ENCODE measurements at places on chromosomes 12 and 14.

- H3K27ac ChIP-seq = no peak overlapping the region
- no peaks in the 10 kb centered on the region for H3K27me3 ChIP-seq
- peaks cover 2% of the 10 kb centered on the region for H3K4me1 ChIP-seq
- H3K4me3 ChIP-seq = no peak overlapping the region
- DNase-seq = no peak
These were observed 27.7 kb upstream of the KLRD1 start for GRCh38 chr12:10279937-10280336.

GRCh38 chr14:45728434-45729225 is 475.6 kb upstream of the MIS18BP1 start:
- DNase-seq = no peak
- H3K36me3 ChIP-seq = no peaks in the 10 kb centered on the region
- no peak overlapping the region for H3K4me3 ChIP-seq
- H3K27ac ChIP-seq = no peak overlapping the region
- H3K4me1 ChIP-seq = peaks cover 22% of the 10 kb centered on the region
- peaks cover 59% of the 10 kb centered on the region for H3K27me3 ChIP-seq

GRCh38 chr12:94272280-94272679 is 123.9 kb downstream of the PLXNC1 start:
- H3K27me3 ChIP-seq = peaks cover 7% of the 10 kb centered on the region
- H3K36me3 ChIP-seq = no peaks in the 10 kb centered on the region
- no peak for DNase-seq
- no peak overlapping the region for H3K4me3 ChIP-seq

DNA sequence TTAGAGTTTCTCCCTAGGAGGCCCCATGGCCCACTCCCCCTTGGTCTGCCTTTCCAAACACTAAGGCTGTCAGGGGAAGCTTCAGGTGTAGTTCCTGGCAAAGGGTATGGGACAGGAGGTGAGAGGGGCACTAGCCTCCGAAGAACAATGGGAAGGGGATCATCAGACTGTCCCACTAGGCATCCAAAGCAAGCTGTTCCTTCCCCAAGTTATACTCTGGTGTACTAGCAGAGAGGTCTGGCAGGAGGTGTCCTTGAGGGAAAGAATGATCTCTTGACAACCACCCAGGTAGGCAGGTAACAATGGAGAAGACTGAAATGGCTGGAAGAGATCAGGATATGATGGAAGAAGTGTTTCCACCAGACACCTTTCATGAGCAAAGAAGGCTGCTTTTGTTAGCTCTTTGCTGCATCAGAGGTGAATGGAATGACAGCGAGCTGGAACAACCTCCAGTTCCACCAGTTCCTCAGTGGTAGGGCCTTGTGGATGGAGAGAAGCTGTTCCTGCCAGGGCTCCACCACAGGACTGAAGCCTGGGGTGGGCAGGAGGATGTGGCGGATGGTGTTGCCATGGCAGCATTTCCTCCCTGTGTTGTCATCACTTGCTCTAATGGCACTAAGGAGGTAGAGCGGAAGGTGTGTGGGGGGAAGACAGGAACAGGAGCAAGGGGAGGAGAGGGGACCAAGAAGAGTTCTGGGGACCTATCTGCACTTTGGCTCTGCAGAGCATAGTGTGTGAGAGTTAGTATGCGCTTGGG is 2.3 kb upstream of the AGAP2 start:
- no peak overlapping the region for H3K27ac ChIP-seq
- no peaks in the 10 kb centered on the region for H3K36me3 ChIP-seq
- no peak overlapping the region for H3K4me3 ChIP-seq
- peaks cover 25% of the 10 kb centered on the region for H3K4me1 ChIP-seq

DNA sequence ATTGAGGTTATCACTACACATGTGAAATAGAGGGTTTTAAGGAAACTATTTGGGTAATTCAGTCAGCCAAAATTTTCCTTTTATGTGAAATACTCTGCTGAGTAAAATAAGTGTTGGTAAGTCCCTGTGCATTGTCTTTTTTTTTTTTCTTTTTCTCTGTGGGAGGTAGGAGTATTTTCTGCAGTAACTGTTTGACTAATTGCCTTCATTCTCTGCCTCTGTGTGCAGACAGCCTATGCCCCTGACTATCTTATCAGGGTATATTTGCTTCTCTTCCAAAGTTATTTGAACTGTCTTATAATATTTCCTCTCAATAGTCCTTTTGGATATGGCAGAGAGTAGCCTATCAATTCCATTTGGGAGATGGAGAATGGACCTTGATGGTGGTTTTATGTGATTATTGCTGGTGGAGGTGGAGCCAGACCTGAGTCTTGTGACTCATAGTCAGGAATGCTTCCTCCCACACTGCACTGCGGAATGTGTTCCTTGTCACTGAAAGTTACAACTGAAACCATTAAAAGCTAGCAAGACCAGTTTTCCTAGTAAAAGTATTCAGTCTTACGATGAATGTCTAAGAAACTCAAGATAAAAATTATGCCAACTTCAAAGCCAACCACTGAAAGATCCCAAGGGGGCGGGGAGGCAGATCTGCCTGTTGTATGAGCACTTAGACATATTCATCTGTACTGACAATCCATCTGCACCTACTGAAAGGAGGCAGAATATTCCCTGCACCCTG is 40.9 kb upstream of the STXBP6 start:
- no peak overlapping the region for H3K4me3 ChIP-seq
- peak overlapping the region; percentile 98 for H3K27ac ChIP-seq
- H3K4me1 ChIP-seq = peaks cover 82% of the 10 kb centered on the region
- no peaks in the 10 kb centered on the region for H3K36me3 ChIP-seq
- DNase-seq = no peak
- H3K27me3 ChIP-seq = no peaks in the 10 kb centered on the region

DNA sequence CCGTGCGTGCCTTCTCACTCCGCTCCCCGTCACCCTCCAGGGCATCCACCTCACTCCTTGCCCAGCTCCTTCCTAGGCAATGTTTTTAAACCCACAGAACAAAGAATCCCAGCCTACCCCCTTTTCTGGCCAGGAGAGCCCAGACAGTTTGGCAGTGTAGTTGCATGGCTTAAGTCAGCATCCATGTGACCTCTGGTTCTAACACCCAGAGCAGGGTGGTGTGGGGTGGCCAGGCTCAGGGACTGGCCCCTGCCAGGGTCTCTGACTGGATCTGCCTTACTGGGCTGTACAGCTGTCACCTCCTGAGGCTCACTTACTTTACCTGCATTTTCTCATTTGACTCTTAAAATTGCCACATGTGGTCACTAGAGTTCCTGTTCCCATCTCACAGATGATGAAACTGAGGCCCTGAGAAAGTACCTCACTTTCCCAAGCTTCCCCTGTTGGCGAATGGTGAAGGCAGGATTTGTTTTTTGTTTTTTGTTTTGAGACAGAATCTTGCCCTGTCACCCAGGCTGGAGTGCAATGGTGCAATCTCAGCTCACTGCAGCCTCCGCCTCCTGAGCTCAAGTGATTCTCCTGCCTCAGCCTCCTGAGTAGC is 18.3 kb downstream of the SDS start:
- H3K36me3 ChIP-seq = peaks cover 18% of the 10 kb centered on the region
- H3K27me3 ChIP-seq = no peaks in the 10 kb centered on the region
- H3K4me3 ChIP-seq = no peak overlapping the region
- no peak overlapping the region for H3K27ac ChIP-seq

DNA sequence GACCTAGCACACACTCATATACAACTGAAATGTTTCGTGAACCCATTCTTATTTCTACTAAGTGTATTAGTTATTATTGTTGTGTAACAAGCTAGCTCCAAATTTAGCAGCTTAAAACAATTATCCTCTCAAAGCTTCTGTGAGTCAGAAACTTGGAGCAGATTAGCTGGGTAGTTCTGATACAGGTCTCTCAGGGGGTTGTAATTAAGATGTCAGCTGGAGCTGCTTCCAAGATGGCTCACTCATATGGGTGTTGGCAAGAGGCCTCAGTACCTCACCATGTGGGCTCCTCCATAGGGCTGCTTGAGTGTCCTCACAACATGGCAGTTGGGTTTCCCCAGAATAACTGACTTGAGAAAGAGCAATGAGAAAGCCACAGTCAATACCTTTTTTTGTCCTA is 9.8 kb downstream of the GPR135 start:
- H3K4me1 ChIP-seq = no peaks in the 10 kb centered on the region
- peaks cover 22% of the 10 kb centered on the region for H3K36me3 ChIP-seq
- H3K27me3 ChIP-seq = no peaks in the 10 kb centered on the region
- H3K4me3 ChIP-seq = no peak overlapping the region
- no peak for DNase-seq
- H3K27ac ChIP-seq = no peak overlapping the region

DNA sequence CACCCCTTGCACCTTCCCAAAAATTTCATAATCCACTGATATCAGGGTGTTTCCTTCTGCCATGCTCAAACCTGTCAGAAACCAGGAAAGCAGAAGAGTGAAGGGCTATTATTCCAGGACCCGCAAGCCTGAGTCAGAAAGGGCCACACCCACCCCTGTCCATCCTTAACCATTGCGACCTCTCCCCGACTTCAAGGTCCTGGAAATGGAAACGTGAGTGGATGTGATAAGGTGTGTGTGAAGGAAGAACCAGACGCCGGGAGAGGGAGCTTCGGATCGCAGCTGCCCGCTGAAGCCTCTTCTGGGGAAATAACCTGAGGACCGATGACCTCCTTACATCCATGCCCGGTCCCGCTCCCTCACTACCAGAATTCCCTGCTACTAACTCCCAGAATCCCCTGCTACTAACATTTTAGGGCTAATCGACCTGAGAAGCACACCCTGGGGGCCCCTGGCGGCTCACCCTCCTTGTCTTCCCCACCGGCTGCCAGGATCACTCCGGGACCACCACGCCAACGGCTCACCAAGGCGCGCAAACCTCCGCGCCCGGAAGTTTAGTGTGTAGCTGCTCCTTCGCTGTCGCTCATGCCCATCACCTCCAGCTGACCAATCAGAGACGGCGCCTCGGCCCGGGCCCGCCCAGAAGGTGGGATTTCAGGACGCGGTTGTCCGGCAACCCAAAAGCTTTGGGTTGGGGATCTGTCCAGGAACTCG is at the start of gene ACYP1:
TSS of gene ACYP1 (minus strand) at position 534 of the 714 bp plus-strand sequence. CDS start at position 63, 471 bp downstream.
- H3K27me3 ChIP-seq = no peaks in the 10 kb centered on the region
- H3K4me1 ChIP-seq = peaks cover 20% of the 10 kb centered on the region

DNA sequence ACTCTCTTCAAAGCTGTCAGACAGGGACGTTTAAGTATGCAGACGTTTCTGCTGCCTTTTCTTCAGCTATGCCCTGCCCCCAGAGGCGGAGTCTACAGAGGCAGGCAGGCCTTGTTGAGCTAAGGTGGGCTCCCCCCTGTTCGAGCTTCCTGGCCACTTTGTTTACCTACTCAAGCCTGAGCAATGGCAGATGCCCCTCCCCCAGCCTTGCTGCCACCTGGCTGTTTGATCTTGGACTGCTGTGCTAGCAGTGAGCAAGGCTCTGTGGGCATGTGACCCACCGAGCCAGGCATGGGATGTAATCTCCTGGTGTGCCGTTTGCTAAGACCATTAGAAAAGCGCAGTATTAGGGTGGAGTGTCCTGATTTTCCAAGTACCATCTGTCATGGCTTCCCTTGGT is 900.4 kb upstream of the MDGA2 start:
- peaks cover 6% of the 10 kb centered on the region for H3K36me3 ChIP-seq
- H3K4me1 ChIP-seq = peaks cover 2% of the 10 kb centered on the region
- no peak overlapping the region for H3K4me3 ChIP-seq
- H3K27ac ChIP-seq = no peak overlapping the region
- DNase-seq = no peak

DNA sequence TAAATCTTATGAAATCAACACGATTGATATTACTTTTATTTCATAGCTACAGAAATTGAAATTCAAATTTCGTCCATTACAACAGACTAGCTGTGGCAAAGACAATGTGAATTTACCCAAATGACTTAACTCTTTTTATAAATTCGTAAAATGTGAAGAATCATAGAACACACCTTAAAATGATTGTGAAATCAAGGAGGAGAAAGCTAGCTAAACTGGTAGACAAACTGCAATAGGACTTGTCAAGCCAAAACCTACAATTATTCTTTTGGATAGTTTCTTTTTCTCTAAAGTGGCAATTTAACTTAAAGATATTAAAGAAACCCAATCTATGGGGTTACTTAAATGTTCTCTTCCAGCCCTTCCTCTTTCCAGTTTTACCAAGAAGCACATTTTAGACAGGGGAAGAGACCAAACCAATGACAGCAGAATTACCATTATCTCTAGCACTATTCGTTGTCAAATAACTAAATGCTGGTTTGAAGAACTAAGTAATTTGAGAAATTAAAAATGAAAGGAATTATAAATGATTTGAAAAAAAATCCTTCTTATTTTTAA is 807 bp upstream of the SLC16A7 start:
- H3K36me3 ChIP-seq = no peaks in the 10 kb centered on the region
- H3K27ac ChIP-seq = no peak overlapping the region
- peak overlapping the region; percentile 87 for H3K4me3 ChIP-seq
- no peak for DNase-seq
- H3K27me3 ChIP-seq = peaks cover 13% of the 10 kb centered on the region
- H3K4me1 ChIP-seq = peaks cover 26% of the 10 kb centered on the region

- no peaks in the 10 kb centered on the region for H3K36me3 ChIP-seq
- peaks cover 11% of the 10 kb centered on the region for H3K4me1 ChIP-seq
- DNase-seq = no peak
- no peak overlapping the region for H3K4me3 ChIP-seq
- no peak overlapping the region for H3K27ac ChIP-seq
- H3K27me3 ChIP-seq = no peaks in the 10 kb centered on the region
These were observed 125.5 kb upstream of the FAR2 start for GRCh38 chr12:29023436-29024076.

- DNase-seq = no peak
- H3K4me3 ChIP-seq = no peak overlapping the region
- H3K27ac ChIP-seq = no peak overlapping the region
These were observed 177.5 kb downstream of the EGLN3 start for GRCh38 chr14:33773205-33774030.

GRCh38 chr14:60965402-60965801 is 15.5 kb downstream of the TRMT5 start:
- no peak overlapping the region for H3K27ac ChIP-seq
- no peak overlapping the region for H3K4me3 ChIP-seq
- H3K36me3 ChIP-seq = peaks cover 9% of the 10 kb centered on the region
- peaks cover 6% of the 10 kb centered on the region for H3K4me1 ChIP-seq
- DNase-seq = no peak
- H3K27me3 ChIP-seq = no peaks in the 10 kb centered on the region

GRCh38 chr12:88242939-88243338 is 100.8 kb downstream of the TMTC3 start:
- peaks cover 15% of the 10 kb centered on the region for H3K4me1 ChIP-seq
- DNase-seq = no peak
- no peaks in the 10 kb centered on the region for H3K36me3 ChIP-seq
- H3K27me3 ChIP-seq = no peaks in the 10 kb centered on the region
- no peak overlapping the region for H3K4me3 ChIP-seq
- no peak overlapping the region for H3K27ac ChIP-seq

Measured in mesothelial cell of epicardium (in vitro differentiated cells).